GM10248 (cell line): ENCODE measurements at places on chromosomes 13 and 19.

GRCh38 chr13:92677571-92677970 is 549.0 kb upstream of the GPC6 start:
- DNase-seq: no peak

GRCh38 chr13:95226050-95226449 is 75.2 kb downstream of the ABCC4 start:
- DNase-seq: no peak

GRCh38 chr19:19385896-19386869 is 19.3 kb upstream of the GATAD2A start:
- no peak for DNase-seq

DNA sequence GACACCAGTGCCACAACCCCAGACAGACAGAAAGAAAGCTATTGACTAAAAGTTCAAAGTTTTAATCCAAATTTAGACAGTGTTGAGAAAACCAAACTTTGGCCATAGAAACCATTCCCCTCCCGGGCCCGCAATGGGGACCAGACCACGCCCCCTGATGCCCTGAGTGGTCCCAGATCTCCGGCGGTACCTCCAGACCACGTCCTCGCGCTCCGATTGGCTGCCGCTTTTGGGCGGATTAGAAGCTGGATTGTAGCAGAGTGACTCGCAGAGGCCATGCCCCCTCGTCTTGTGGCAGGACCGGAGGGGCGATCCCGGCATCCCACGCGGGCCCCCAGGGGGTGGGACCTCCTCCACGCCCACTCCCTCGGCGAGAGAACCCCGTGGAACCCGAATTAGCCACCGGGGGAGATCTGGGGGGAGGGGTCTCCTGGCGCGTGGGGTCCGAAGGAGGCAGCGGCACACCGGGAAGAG is 797 bp upstream of the HSD17B14 start:
- peak; percentile 93 for DNase-seq

DNA sequence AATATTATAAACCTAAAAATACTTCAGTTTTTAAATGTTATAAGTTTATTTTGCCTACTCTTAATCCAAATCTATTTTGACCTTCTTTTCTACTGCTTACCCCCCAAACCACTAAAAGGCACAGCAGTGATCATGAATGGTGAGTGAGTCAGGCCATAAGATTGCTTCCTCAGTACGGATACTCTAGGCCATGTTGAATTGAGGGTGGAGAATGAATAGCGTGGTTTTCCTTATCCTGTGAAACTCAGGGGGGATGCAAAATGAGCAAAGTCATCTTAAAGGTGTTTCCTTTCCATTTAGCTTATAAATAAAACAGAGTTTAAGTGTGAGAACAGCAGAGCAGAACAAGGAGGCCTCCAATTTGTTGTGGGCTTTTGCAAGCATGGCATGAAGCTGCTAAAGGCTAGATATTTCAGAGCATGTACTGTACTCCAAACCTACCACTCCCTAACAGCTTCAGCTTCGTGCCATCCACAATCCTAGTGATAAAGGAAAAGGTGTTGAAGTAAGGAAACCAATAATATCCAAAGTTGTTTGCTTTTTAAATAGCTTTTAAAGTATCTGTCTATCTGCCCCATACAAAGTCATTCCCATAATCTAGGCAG is 25.0 kb downstream of the SERPINE3 start:
- no peak for DNase-seq

DNA sequence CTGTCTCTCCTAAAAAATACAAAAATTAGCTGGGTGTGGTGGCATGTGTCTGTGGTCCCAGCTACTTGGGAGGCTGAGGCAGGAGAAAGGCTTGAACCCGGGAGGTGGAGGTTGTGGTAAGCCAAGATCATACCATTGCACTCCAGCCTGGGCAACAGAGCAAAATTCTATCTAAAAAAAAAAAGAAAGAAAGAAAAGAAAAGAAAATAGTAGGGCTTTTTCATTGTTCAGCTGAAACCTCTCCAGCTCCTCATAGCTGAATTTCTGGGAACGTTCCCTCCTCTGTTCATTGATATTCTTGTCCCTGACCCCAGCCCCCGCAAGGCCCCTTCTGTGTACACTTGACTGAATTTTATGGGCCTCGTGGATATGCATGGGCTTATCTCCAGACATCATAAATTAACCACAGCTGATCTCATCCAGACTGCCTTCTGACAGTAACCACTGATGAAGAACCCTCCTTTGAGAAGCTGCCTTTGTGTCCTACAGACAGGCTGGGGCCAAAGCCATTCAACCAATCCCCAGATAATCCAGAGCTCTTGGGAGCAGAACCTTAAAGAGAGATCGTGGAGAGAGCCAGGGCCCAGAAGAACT is at the start of gene ELSPBP1:
ELSPBP1 (plus strand) TSS at position 424 of the 594 bp plus-strand sequence. CDS start 14,036 bp downstream, outside the sequence.
- no peak for DNase-seq

GRCh38 chr13:46039411-46040182 is 12.9 kb downstream of the ZC3H13 start:
- no peak for DNase-seq

DNA sequence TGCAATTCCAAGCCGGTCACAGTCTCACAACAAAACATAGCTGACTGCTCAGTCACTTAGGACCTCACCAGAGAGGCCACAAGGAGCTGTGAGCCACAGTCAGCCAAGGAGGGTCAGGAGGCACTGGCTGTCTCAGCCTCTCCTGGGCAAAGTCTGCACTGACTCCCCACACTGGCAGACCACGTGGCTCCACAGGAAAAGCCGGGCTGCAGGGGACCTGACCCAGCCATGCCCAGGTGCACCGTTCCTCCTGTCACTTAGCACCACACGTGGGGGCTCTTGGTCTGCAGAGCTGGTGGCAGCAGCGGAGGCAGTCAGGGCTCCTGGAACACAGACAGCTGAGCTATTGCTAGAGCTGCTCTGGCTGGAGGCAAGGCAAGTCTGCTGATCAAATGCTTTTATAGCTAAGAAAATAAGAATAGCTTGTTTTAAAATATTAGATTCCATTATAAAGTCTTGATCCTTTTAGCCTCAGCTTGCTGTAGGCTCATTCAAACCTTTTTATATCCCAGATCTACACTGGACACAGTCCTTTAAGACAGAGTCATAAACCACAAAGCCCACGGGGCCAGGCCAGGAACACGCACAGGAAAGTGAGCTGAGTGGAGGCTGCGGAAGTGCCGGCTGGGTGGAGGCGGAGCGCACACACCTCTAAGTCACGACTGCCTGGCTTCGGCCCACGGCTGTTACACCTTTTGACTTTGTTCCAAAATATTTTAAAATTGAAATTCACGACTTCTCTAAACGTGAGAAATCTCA is 744.1 kb downstream of the UQCRFS1 start:
- DNase-seq: no peak

DNA sequence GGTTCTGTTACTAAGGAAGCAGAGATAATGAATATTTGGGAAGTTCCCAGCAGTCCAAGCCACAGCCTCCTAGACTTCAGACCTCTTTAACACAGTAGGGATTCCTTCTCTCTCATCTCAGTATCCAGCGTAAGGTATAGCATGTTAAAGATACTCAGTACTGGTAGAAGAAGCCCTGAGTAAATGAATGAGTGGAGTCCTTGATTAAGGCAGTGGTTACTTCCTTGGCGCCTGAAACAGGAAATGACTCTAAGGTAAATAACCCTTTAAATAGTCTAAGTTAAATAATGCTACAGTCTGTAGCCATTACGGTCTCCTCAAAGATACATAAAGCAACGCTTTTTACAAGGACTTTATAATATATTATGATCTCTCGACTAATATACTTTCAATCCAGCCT is 650.8 kb upstream of the MIR17HG start:
- no peak for DNase-seq

GRCh38 chr13:113625965-113626721 is 31.9 kb downstream of the ATP4B start:
- DNase-seq: no peak

DNA sequence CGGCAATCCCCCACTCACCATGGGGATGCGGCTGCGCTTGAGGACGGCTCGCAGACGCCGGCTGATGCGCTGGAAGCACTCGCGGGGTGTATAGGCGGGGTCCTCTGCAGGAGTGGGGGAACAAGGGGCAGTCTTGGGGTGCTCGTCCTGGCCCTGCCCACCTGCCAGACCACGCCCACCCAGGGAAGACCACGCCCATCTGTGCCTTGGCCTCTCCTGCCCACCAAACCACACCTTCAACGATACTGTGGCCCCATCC is 6.7 kb downstream of the RNU6-9 start:
- no peak for DNase-seq

GRCh38 chr13:73109288-73109899 is 50.6 kb downstream of the KLF5 start:
- no peak for DNase-seq

DNA sequence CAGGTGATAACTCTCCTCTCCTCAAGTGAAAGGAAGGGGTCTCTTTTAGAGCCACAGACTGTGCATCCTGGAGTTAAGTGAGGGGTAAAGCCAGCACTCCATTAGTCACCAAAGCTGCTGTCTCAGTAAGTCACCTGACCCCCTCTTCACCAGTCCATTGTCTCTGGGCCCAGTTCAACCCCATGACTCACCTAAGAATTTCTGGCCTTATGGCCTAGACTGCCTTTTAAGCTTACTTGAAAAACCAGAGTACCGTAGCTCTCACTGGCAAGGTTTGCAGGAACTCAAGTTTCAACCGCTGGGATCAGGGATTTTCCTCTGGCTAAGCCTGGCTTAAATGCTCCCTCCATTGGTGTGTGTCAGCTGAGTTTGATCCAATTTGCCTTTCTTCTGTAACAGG is 23.4 kb upstream of the EID2 start:
- no peak for DNase-seq

- no peak for DNase-seq
Measured at GRCh38 chr13:30023196-30023895, 172.9 kb upstream of the UBL3 start.

DNA sequence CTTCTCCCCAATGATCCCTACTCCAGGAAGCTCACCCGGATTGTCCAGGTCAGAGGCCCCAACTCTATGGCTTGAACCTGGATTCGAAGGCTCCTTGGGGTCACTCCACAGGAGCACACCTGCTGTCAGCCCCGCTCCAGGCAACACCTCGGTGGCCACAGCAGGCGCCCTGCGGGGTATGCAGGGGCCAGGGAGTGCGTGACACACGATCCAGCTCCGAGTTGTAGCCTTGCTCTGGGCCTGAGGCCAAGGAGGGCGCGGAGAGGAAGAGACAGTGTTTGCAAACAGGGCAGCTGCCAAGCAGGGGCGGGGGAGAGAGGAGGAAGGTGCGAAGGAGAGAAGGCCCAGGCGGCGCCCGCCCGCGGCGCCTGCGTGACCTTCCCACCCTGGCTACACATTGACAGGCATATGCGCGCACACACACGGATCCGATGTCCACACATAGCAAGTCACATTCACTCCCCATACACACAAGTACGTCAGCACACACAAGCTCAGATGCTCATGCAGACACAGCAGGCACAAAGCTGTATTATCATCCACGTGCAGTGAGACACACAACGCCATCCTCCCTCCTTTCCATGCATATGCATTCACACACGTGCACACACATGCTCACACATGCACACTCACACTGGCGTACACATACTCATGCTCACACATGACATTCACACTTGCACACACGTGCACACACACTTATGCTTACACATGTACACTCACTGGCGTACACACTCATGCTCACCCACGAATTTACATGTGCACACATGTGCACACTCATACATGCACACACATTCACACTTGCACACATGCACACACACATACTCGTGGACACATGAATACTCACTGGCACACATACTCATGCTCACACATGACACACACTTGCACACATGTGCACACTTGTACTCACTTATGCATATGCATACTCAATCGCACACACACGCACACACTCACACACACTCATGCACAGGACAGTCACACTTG is 10.4 kb downstream of the SBK2 start:
- no peak for DNase-seq

- DNase-seq: no peak
Measured at GRCh38 chr13:110018009-110018408, 231.6 kb upstream of the IRS2 start.

- no peak for DNase-seq
Measured at GRCh38 chr19:19134687-19135158, 3.6 kb downstream of the TMEM161A start.

GRCh38 chr13:27833206-27833605 is 40.9 kb downstream of the GSX1 start:
- DNase-seq: no peak

DNA sequence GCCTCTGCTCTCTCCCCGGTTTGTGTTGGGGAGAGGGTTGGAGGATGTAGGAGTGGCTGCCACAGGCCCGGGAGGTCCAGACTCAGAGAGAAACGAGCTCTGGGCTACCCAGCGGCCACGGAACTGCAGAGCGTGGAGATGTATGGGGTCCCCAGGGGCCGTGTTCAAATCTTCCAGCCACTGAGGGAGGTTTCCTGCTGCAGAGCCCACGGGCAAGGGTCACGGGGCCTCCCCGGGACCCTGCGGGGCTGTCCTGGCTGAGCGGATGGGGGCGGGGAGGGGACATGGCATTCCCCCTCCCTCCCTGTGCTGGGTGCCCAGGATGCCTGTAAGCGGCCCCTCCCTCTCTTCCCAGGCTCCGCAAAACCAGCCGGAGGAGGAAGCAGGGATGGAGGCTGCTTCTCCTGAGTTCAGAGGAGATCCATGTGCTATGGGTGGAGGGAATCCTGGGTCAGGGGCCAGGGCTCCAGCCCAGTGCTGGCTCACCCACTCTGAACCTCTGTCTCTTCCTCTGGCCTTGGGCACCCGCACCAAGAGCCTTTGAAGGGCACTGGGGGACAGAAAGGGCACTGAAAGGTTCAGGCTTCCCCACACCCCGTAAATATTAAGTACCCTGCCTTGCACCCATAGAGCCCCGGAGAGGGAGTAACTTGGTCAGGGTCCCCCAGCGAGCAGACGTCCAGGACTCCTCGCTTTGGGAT is 22.6 kb downstream of the SMIM24 start:
- no peak for DNase-seq

- DNase-seq: peak; percentile 52
Measured at GRCh38 chr19:14081797-14082674, 3.5 kb downstream of the C19orf67 start.

- DNase-seq: no peak
Measured at GRCh38 chr19:46226438-46226973, 3.0 kb upstream of the IGFL1 start.

DNA sequence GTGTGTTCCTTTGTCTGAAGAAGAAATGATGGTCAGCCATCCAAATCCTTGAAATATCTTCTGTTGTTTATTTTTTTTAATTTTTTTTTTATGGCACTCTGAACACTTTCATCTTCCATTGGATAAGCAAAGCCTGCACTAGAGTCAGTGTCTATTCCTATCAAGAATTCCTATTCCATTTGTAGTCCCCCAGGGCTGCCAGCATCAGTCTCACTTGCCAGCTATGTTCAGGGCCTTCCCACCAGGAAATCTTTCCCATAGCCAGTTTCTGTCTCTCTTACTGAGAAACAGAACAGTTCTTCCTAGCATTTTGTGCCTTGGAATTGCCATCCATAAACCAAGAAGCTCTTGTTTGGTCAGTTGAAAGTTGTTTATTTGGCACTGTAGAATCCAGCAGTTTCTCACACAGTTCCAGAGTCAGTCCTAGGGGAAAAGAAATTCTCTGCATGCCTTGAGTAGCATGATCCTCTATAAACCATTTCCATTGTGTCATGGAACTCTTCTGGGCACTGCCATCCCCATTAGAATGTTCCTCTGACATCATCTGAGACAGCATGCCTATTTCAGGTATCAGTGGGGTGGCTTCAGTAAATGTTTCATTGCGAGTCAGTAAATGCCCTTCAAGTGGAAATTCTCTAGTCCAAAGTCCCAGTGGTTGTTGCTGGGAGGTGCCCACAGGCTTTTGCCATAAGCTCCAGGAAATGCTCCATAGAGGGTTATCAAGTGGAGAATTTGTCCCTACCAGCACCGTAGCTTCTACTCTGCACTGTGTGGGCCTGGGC is 18.7 kb upstream of the SPRYD7 start:
- no peak for DNase-seq

GRCh38 chr13:98544104-98544710 is 32.7 kb downstream of the STK24 start:
- DNase-seq: no peak

GRCh38 chr13:36163809-36164308 is 32.7 kb upstream of the DCLK1 start:
- DNase-seq: no peak
